Activated gamma-delta T cell treated with Interleukin-2 at 50 U/mL for 16 hours (primary cell): ENCODE measurements at places on chromosomes 1 and 21.

- no peak for DNase-seq
These were observed 31.6 kb downstream of the OSBPL9 start for GRCh38 chr1:51648180-51649109.

DNA sequence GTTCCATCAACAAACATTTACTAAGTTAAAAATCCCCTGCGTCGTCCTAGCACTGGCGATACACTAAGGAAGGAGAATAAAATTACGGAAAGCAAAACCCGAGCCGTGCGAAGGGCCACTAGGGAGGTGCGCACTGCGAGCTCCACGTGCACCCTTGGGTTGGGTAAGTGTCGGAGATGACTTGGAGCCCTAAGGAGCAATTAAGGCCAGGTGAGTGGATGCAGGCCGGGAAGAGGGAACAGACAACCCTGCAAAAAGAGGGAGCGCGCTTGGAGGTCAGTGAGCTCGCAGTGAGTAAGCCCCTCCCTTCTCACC is 704 bp downstream of the WDR4 start:
- no peak for DNase-seq

- no peak for DNase-seq
These were observed 837 bp downstream of the STXBP3 start for GRCh38 chr1:108747171-108747850.

GRCh38 chr1:177368255-177368654 is 197.5 kb downstream of the BRINP2 start:
- DNase-seq: no peak

- DNase-seq: no peak
These were observed 23.3 kb downstream of the EIF4G3 start for GRCh38 chr1:21153388-21153787.

DNA sequence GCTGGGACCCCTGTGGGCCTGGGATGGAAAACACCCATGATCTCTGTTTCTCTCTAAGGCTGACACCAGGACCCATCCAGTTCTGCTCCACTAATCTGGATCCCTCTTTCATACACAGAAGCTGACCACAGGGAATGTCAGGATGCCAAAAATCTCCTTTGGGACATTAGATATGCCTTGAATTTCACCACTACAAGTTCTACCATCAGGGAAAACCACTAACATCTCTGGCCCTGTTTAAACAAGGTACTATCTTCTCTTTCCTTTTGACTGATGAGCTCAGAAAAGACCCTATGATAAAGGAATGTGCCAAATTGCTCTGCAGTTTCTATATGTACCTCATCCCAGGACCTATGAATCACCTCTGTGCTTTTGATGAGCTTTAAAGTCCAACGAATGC is 10.2 kb upstream of the PLXNA2 start:
- DNase-seq: no peak
